H1 (cell line): ENCODE measurements at places on chromosomes 12 and 14. TPM values are rescaled to one million over a fixed set of nuclear protein-coding genes. Genes with fewer than 3 reads are reported as not detected.

The CCDC175 gene
- not detected in 2 replicates for polyA plus RNA-seq

The NOXRED1 gene
- polyA plus RNA-seq = 0.14 and 0.23 TPM in 2 replicates

The FAM222A gene
- 0.94 and 1.6 TPM in 2 replicates for polyA plus RNA-seq

The RGS6 gene
- 0.26 and 0.33 TPM in 2 replicates for polyA plus RNA-seq

The SLCO1B3 gene
- not detected in 2 replicates for polyA plus RNA-seq

The TMEM121 gene
- polyA plus RNA-seq = 1.9 and 2.4 TPM in 2 replicates

The PRH2 gene
- 0.16 TPM in 1 of 2 replicates, not detected in the other for polyA plus RNA-seq

The COCH gene
- polyA plus RNA-seq = 10.2 and 12.9 TPM in 2 replicates

The MAPK1IP1L gene
- polyA plus RNA-seq = 228 and 309 TPM in 2 replicates

The RFX4 gene
- 0.05 and 0.06 TPM in 2 replicates for polyA plus RNA-seq

DNA sequence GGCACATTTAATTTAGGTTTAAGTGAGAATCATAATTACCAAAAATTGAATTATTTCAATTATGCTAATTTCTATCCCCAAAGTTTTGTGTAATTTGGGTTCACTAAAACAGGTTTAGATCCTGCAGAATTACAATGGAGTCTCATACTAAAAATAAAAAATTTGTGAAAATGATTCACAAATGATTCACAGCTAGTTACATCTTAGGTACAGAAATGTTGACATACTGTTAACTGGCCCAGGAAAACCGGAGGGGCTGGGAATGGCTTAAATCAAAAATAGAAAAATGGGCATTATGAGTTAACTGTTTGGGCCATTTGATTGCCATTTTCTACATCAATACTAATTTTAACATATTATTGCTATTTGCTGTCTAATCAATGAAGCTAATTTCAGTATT, 76.1 kb downstream of the RMST start:
- no peak for DNase-seq
- no peak overlapping the region for H3K4me3 ChIP-seq
- H3K36me3 ChIP-seq = peaks cover 2% of the 10 kb centered on the region; the same call in 1 of the 2 replicates
- H3K27ac ChIP-seq = no peak overlapping the region
- H3K4me1 ChIP-seq = peaks cover 3% of the 10 kb centered on the region
- H3K27me3 ChIP-seq = no peaks in the 10 kb centered on the region

DNA sequence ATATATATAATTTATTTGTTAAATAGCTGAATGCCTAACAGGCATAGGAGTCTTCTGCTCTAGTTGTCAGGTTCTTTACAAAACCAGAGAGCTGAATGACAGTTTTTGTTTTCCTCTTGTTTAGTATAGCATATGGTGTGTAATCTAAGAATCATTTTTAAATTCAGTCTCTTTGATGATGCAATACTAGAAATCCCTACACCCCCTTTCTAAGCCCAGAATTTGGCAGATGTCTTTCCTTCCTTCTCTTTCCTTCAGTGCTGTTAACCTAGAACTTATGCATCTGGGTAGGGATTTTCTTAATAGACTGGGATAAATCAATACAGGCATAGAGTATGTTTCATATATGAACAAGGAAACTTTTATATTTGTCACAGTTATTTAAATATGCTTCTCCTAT, 198.1 kb downstream of the KCNH5 start:
- no peaks in the 10 kb centered on the region for H3K36me3 ChIP-seq
- H3K27me3 ChIP-seq = no peaks in the 10 kb centered on the region
- H3K27ac ChIP-seq = no peak overlapping the region
- no peak for DNase-seq
- H3K4me1 ChIP-seq = no peaks in the 10 kb centered on the region

- H3K27me3 ChIP-seq = no peaks in the 10 kb centered on the region
- no peaks in the 10 kb centered on the region for H3K36me3 ChIP-seq
- peak overlapping the region; percentile 64 for H3K27ac ChIP-seq
- peak; percentile 67 for DNase-seq
Measured at GRCh38 chr14:75310295-75311111, 31.9 kb downstream of the FOS start.

- H3K4me3 ChIP-seq = no peak overlapping the region
- H3K4me1 ChIP-seq = no peaks in the 10 kb centered on the region
- H3K27ac ChIP-seq = no peak overlapping the region
- H3K36me3 ChIP-seq = no peaks in the 10 kb centered on the region
- no peaks in the 10 kb centered on the region for H3K27me3 ChIP-seq
Measured at GRCh38 chr14:59543873-59544272, 32.7 kb downstream of the CCDC175 start.

DNA sequence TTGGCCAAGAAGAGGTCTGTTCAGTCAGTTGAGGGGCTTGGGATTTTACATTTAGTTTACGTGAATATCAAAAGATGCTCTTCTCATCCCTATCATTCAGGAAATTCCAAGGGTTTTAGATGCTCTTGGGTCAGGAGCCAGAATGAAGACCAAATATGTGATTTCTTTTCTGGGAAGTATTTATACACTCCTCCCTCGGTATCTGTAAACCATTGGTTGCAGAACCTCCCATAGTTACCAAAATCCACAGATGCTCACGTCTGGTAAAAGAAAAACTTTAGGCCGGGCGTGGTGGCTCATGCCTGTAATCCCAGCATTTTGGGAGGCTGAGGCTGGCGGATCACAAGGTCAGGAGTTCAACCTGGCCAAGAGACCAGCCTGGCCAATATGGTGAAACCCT, 75.9 kb downstream of the TNFAIP2 start:
- DNase-seq = no peak
- no peaks in the 10 kb centered on the region for H3K4me1 ChIP-seq
- H3K27ac ChIP-seq = no peak overlapping the region
- H3K4me3 ChIP-seq = no peak overlapping the region
- H3K36me3 ChIP-seq = no peaks in the 10 kb centered on the region

- no peaks in the 10 kb centered on the region for H3K4me1 ChIP-seq
- DNase-seq = no peak
- H3K27ac ChIP-seq = no peak overlapping the region
- no peaks in the 10 kb centered on the region for H3K27me3 ChIP-seq
Measured at GRCh38 chr12:127300075-127300474, 966.9 kb upstream of the TMEM132C start.

- no peak for DNase-seq
- H3K4me3 ChIP-seq = no peak overlapping the region
- H3K27me3 ChIP-seq = no peaks in the 10 kb centered on the region
- H3K27ac ChIP-seq = no peak overlapping the region
Measured at GRCh38 chr12:103353913-103354312, 141.9 kb downstream of the C12orf42 start.

- no peak overlapping the region for H3K27ac ChIP-seq
- peaks cover 9% of the 10 kb centered on the region for H3K4me1 ChIP-seq
- no peaks in the 10 kb centered on the region for H3K27me3 ChIP-seq
- no peak for DNase-seq
Measured at GRCh38 chr12:128956755-128957154, 103.5 kb downstream of the GLT1D1 start.

DNA sequence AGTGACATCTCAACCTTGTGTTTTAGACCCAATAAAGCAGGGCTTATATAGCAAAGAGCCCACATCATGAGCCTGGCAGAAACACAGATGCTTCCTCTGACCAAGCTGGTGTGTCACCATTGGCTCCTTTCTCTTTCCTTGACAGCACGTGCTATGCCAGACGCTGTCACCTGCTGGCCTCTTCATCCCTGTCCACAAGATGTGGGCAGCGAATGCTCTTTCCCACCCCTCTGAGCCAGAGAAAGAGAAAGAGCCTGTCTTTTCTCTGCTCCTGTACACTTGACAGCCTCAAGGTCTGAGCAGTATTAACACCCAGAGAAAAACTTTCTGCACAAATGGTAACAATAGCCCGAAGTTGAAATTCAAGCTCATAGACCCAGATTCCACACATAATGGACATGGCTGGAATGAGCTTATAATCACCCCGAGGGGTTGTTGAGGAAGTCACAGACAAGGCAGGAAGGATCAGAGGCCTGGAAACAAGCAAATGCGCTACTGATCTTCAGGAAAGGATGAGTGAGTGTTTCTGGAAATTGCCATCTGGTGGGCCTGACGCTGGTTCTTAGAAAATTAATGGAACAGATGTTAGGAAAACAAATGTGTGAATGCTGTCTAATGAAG, 8.9 kb downstream of the TGFB3 start:
- H3K27me3 ChIP-seq = no peaks in the 10 kb centered on the region
- no peak overlapping the region for H3K27ac ChIP-seq
- no peak for DNase-seq
- peaks cover 3% of the 10 kb centered on the region for H3K4me1 ChIP-seq
- no peaks in the 10 kb centered on the region for H3K36me3 ChIP-seq
- H3K4me3 ChIP-seq = no peak overlapping the region

- H3K4me1 ChIP-seq = 0 out of 2 replicates have a peak, but pooled peaks cover 2% of the 10 kb centered on the region
- no peak overlapping the region for H3K4me3 ChIP-seq
- no peaks in the 10 kb centered on the region for H3K36me3 ChIP-seq
- no peak overlapping the region for H3K27ac ChIP-seq
- no peaks in the 10 kb centered on the region for H3K27me3 ChIP-seq
Measured at GRCh38 chr14:89848165-89848564, 106.4 kb downstream of the EFCAB11 start.

- DNase-seq = no peak
- H3K4me1 ChIP-seq = no peaks in the 10 kb centered on the region
- no peak overlapping the region for H3K27ac ChIP-seq
- H3K36me3 ChIP-seq = no peaks in the 10 kb centered on the region
- H3K27me3 ChIP-seq = no peaks in the 10 kb centered on the region
- no peak overlapping the region for H3K4me3 ChIP-seq
Measured at GRCh38 chr12:39064708-39065107, 159.3 kb upstream of the CPNE8 start.

DNA sequence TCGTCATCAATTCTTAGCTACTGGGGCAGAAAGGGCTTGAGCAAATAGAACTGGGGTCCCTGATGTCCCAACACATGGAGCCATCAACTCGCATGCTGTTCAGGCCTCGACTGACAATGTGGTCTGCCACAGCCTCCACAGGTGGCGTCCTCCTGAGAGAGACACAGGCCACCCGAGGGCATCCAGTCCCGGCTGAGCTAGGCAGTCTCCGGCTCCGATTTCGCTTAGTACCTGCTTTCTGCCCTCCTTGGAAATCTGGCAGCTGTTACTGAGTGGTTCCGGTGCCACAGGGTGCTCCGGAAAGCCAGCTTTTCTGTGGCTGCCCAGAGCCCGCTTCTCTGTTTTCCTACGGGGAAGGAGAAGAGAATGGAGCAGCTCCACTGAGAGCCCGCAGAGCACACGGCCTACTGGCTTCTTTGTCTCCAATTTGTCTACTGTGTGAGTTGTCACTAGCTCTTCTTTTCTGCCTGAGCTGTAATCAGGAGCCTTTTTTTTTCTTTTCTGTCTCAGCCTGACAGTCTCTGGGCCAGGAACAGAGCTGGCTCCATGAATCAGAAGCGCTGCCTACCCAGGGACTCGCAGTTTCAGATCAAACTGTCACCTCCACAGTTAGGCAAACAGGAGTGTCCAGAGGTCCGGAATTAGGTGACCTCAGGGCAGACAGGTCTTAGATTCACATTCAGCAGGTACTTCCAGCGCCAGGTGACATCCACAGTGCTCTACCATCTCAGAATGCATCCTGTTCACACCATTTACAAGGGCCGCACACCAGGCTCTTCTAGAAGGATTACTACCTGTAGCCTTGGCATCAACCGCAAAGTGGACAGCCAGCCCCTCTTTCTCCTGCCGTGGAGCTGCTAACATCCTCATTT, 73.3 kb downstream of the MOK start:
- DNase-seq = no peak
- H3K27ac ChIP-seq = no peak overlapping the region
- no peak overlapping the region for H3K4me3 ChIP-seq
- H3K4me1 ChIP-seq = peaks cover 4% of the 10 kb centered on the region
- H3K27me3 ChIP-seq = no peaks in the 10 kb centered on the region

GRCh38 chr14:63564318-63564717, 21.1 kb upstream of the PPP2R5E start:
- no peaks in the 10 kb centered on the region for H3K4me1 ChIP-seq
- H3K27ac ChIP-seq = no peak overlapping the region
- DNase-seq = no peak
- no peak overlapping the region for H3K4me3 ChIP-seq

DNA sequence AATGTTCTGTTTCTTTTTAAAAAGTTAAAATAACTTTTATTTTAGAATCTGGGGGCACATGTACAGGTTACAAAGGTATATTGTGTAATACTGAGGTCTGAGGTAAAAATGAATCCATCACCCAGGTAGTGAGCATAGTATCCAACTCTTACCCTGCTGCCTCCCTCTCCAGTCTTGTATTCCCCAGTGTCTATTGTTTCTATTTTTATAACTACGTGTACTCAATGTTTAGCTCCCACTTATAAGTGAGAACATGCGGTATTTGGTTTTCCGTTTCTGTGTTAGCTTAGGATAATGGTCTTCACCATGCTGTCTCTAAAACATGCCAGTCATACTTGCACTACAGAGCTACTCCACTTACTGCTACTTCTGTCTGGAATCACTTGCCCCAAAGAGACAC, 8.4 kb downstream of the FBXO33 start:
- H3K4me1 ChIP-seq = no peaks in the 10 kb centered on the region; the same call in 1 of the 2 replicates
- H3K36me3 ChIP-seq = no peaks in the 10 kb centered on the region
- no peaks in the 10 kb centered on the region for H3K27me3 ChIP-seq
- no peak for DNase-seq

GRCh38 chr12:60035835-60036234, 440.0 kb downstream of the SLC16A7 start:
- no peak overlapping the region for H3K4me3 ChIP-seq
- H3K27ac ChIP-seq = no peak overlapping the region
- no peaks in the 10 kb centered on the region for H3K36me3 ChIP-seq
- no peaks in the 10 kb centered on the region for H3K4me1 ChIP-seq

- no peak overlapping the region for H3K27ac ChIP-seq
- DNase-seq = no peak
- peak overlapping the region; percentile 67 for H3K4me3 ChIP-seq
Measured at GRCh38 chr14:102508774-102509745, 516 bp downstream of the ANKRD9 start.

- peak overlapping the region; percentile 0 for H3K4me3 ChIP-seq
- no peak for DNase-seq
- peaks cover 25% of the 10 kb centered on the region for H3K36me3 ChIP-seq
Measured at GRCh38 chr14:20331053-20331613, 1.9 kb downstream of the CCNB1IP1 start.

GRCh38 chr12:117047810-117048584, 51.2 kb downstream of the TESC start:
- DNase-seq = no peak
- H3K27ac ChIP-seq = no peak overlapping the region
- peaks cover 35% of the 10 kb centered on the region for H3K4me1 ChIP-seq
- H3K4me3 ChIP-seq = no peak overlapping the region
- H3K36me3 ChIP-seq = no peaks in the 10 kb centered on the region

- no peak overlapping the region for H3K4me3 ChIP-seq
- no peak overlapping the region for H3K27ac ChIP-seq
- H3K27me3 ChIP-seq = no peaks in the 10 kb centered on the region
- H3K36me3 ChIP-seq = no peaks in the 10 kb centered on the region
Measured at GRCh38 chr12:105256011-105256410, 20.0 kb upstream of the APPL2 start.
